ENCODE measurements at places on chromosomes 5 and 9.

GRCh38 chr5:102138243-102138653 is 157.8 kb downstream of the SLCO4C1 start:
- DNase-seq: no peak

GRCh38 chr9:9142001-9142400 is 1342.4 kb upstream of the DMAC1 start:
- no peak for DNase-seq

- no peak for DNase-seq
Observed at GRCh38 chr9:106752581-106752980, 110.4 kb upstream of the ZNF462 start.

- no peak for DNase-seq
Observed at GRCh38 chr9:120382453-120382852, 197.5 kb downstream of the CDK5RAP2 start.

DNA sequence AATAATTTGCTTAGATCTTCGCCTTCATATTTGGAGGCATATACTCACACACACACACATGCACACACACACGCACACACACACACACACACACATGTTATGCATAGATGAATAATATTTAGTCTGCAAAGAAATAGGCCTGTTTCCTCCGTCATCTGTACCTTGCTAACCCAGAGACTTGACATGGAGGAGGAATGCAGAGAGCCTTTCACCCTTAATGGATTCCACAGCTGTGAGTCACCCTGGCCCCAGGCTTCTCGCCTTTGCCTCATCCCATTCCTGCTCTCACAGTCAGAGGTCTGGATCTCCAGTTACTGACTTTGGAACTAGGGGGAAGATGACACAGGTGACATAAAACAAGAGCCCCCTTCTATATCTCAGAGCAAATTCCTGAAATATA is 29.7 kb downstream of the ZNF462 start:
- DNase-seq: no peak

GRCh38 chr5:88140396-88140855 is 128.2 kb downstream of the TMEM161B start:
- no peak for DNase-seq

DNA sequence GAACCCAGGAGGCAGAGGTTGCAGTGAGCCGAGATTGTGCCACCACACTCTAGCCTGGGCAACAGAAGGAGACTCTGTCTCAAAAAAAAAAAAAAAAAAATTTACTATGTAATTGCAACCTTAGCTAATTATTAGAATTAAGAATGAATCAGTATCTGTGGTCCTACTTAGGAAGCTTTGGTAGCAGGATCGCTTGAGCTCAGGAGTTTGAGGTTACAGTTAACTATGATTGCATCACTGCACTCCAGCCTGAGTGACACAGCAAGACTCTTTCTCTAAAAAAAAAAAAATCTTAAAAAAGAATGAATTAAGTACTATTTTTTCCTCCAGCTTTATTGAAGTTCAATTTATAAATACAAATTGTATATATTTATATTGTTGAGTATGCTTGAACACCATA is 16.7 kb downstream of the NDUFAF2 start:
- no peak for DNase-seq

DNA sequence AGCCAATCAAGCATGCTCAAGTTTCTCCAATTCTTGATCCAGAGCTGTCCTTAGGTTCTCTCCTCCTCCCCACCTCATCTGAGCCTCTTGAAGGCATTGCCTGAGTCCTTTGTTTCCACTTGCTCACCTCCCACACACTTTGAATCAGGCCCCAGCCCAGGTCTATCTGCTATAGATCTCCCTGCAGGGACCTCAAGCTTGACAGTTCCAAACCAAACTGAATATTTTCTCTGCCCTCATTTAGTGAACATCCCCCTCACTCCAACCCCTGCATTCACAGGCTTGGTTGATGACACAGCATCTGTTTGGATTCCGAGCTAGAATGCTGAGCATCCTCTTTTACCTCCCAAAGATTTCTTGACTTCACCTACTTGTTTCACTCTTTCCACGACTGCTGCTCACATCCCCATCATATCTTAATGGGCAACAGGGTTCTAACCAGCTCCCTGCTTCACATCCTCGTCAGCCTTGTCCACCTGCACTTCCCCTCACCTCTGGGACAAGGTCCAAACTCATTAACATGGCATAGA is 474.5 kb downstream of the ZSWIM6 start:
- no peak for DNase-seq

- DNase-seq: no peak
Observed at GRCh38 chr5:73176250-73176649, 3.3 kb downstream of the TMEM174 start.
